ENCODE measurements at places on chromosomes 1 and 21.

GRCh38 chr1:150683914-150684313 lies 13.0 kb downstream of the GOLPH3L start:
- no peak for DNase-seq

GRCh38 chr1:243672539-243673074 lies 177.4 kb downstream of the AKT3 start:
- DNase-seq = no peak

- DNase-seq = no peak
Observed at GRCh38 chr1:91529856-91530255, 29.2 kb downstream of the CDC7 start.

DNA sequence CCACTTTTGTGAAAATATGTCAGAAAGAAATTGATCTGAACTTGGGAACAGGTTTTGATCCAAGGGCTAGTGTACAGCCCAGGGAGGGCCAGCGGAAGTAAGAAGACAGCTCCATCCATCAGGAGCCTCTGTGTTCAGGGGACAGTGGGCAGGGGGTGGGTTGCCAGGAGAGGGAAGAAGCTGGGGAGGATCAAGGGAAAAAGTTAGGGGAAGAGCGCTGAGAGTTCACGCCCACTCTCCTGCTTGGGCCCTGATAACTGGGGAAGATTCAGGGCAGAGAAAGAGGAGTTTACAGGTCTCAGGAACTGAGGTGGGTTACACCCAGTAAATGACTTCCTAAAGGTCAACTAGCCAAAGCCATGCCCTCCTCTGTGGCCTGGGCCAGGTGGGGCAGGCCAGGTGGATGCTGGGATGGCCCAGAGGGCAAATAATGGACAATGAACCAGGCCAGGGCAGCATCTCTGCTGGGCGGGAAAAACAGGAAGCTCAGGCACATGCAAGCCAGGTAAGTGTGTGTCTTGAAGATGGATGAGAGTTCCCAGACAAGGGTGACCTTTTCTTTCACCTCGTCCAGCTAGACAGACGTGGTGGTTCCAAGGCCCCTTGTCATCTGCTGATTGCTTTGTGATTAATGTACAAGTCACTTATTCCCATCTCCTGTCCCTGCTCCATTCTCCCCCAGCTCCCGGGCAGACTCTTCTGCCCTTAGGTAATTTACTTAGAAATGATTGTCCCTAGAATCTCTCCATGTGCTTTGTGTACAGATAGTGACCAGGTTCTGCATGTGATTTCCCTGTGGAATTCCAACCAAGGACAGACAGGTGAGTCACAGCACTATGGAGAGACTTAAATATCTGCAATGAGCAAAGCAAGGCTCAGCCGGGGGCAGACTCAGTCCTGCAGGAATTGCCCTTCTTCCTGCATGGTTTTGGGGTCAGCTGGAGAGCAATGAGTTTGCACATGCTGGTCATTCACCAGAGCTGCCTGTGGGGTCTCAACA lies 57.0 kb downstream of the MDM4 start:
- no peak for DNase-seq

- no peak for DNase-seq
Observed at GRCh38 chr1:201958348-201958747, 3.0 kb downstream of the TIMM17A start.

DNA sequence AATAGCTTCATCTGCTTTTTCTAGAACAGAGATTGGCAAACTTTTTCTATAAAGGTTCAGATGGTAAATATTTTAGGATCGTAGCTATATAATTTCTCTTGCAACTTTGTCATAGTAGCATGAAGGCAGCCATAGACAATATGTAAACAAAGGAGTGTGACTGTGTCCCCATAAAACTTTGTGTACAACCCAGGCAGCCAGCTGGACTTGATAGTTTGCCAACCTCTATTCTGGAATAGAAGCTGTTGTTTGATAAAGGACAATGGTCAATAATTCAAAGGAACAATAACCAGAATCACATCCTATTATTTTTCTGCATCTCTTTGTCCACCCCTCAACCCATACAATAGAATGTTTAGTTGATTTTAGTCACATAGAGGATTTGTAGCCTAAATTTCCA lies 286.7 kb downstream of the LMX1A start:
- DNase-seq = no peak

DNA sequence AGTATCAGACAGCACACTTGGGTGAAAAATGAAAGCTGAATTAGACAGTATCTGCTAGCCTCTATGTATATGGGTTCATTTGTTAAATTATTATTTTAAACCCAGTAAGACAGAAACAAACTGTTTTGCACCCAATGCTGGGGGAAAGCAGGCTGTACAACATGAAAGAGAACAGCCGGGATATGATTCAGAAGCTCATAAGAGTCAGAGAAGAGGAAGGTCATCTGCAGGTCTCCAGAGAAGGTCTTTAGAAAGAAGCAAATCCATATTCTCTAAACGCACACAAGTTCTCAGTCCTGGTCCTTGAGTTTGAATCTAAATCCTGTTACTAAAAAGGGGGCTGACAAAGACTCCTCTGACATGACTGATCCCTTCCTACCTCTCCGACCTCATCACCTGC lies 155.1 kb downstream of the SIPA1L2 start:
- no peak for DNase-seq

GRCh38 chr1:9182784-9183257 lies 51.8 kb upstream of the H6PD start:
- DNase-seq = no peak

- no peak for DNase-seq
Observed at GRCh38 chr21:38383411-38384237, 114.7 kb downstream of the ERG start.

GRCh38 chr1:234292011-234292410 lies 81.2 kb upstream of the COA6 start:
- no peak for DNase-seq

DNA sequence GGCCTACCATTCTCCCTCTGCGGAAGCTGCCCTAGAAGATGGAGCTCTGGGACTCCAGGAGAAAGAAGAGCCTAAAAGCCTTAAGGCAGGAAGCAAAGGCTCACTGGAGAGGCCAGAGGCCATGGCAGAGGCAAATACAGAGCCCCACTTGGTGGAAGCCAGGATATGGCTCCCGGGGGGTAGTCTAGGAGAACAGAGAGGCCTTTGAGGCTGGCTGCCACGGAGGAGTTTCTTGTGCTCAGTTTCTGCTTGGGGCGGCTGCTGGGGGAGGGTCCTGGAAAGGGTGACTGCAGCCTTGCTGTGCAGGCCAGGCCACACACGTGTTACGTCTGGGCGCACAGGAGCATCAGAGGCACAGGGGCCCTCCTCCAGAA lies 5.4 kb downstream of the CC2D1B start:
- no peak for DNase-seq

- DNase-seq = no peak
Observed at GRCh38 chr1:4064150-4064889, 164.2 kb upstream of the C1orf174 start.

DNA sequence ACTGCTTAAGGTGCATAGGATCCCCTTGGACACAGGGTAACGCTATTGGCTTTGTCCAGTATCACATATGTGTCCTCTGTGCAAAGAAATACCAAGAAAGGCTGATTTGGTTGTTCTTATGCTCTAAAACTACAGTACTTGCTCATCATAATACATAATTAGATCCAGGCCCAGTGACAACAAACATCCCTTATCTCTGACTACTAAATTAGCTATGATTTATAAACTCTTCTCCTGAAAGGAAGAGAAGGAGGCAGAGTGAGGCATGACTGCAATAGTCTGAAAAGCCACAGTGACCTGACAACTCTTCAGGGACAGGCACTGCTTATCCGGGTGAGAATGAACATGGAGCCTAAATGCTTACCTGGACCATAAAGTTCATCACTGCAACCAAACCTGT lies 30.7 kb downstream of the MGST3 start:
- DNase-seq = no peak

DNA sequence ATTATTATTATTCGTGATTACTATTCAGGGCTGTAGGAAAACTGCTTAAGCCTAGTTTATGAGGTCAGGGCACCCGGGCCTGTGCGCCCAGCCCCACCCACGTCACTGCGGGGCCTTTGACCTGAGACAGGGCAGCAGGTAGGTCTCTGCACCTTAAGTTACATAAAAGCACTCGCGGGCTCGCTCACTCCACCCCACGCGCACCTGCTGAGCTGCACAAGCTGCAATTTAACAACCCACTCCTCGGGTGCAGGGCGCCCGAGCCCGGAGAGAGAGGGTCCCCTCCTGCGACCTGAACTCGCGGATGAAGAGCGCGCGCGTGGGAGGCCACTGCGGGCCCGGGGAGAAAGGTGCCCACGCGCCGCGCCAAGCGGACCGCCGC lies 477 bp downstream of the ICMT start:
- DNase-seq = peak; percentile 33

DNA sequence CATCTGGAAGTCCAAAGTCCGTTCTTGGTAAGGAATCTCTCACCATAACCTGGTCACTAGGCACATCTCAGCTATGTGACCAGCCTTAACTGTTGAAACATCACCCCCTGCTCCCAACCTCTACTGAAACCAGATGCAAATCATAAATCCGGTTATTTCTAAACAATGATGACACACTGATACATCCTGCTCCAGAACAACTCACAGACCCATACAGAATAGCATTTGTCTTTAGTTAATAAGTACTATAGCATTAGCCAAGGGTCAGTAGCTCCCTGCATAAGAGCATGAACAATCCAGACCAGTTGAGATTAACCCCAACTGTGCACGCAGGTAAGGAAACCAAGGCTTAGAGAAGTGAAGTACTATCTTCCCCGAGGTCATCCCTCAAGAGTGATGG lies 38.0 kb upstream of the KCTD3 start:
- DNase-seq = no peak

- no peak for DNase-seq
Observed at GRCh38 chr1:41712695-41713094, 206.0 kb downstream of the HIVEP3 start.

DNA sequence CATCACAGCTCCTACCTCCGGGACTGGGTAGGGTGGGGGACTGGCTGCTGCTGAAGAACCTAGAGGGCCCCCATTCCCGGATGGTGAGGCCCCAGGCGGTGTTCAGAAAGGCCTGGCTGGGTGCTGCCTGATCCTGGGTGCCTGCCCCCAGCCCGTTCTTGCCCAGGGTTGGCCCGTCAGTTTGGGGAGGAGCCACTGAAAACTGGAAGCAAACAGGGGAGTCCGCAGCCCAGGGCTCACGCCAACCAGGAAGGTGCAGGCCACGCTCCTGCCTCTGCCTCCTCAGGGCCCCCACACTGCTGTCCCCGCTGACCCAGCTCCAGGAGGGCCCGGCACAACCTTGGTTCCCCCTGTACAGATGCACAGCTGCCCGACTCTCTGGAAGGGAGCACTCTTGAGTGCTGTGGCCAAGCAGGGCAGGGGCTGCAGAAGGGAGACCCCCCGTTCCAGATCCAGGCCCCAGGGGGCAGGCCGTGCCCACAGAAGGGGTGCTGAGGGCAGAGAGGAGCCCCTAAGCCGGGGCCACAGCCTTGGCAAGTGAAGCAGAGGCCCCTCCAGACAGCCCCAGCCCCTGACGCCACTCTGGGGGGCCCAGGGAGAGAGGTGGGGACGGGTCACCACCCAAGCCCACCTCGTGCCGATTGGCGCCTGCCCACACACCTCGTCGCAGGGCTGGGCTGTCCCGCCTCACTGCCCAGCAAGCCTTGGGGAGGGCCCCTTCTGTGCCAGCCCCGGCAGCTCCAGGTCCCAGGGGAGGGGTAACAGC lies 5.5 kb downstream of the C1QTNF12 start:
- DNase-seq = no peak

DNA sequence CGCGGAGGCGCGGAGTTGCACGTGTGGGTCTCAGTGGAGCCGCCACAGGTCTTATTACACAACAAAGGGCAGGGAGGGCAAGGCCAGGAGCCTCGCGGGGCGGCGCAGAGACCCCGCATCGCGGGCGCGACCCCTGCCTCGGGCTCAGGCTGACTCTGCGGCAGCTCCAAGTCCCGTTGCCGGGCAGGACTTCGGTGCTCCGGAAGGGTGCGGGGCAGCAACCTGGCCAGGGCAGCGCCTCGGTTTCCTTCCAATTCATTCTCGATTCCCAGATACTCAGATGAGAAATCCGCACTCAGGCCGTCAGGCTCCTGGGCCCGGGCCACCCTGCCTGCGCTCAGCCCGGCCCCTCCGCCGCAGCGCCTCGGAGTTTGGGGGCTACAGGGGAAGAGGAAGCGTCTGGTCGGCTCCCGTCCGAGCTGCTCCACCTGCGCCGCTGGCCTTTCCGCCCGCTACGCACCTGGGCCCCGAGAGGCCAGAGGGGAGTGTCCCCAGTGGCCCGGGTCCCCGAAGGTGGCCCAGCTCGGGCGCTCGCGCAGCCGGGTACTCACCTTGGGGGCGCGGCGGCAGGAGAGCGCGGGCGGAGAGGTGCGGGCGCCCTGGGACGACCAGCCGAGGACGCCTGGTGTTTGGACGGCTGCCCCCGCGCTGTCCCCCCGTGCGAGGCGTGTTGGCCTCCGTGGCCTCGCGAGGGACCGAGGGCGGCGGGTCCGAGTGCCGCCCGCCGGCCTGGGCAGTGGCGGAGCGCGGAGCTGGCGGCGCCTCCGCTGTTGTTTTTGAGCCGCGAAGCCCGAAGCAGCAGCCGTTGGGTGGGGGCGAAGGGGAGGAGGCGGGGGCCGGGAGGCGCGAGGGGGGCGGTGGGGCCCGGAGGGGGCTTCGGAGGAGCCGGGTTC lies 1.1 kb upstream of the PRDM16 start:
- no peak for DNase-seq

DNA sequence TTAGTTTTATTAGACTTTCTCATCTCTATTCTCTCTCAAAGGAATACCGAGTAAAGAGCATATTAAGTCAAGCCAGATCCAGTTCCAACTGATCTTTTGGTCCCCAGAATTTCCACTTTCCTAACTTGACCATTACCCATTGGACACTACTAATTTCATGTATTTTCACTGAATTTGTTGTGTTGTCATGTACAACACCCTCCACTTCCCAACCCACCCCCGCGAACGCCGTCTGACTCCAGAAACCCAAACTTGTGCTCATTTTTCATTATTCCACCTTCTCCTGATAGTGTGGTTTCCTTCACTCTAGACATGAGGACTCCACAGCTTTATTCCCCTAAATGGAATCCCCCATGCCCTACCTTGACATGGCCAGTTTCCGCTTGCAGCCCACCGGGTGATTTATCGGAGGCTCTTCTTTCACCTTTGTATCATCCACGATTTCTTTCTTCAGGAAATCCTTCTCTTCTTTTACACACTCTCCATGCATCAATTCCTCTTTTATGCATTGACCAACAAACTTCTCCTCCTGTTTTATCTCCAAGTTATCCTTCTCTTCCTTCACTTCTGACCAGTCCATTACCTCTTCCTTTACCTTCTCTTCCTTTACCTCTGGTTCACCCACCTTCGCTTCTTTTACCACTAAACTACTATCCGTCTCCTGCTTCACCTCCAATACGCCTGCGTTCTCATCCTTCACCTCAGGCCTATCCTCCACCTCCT lies 805 bp downstream of the ZNHIT6 start:
- no peak for DNase-seq

DNA sequence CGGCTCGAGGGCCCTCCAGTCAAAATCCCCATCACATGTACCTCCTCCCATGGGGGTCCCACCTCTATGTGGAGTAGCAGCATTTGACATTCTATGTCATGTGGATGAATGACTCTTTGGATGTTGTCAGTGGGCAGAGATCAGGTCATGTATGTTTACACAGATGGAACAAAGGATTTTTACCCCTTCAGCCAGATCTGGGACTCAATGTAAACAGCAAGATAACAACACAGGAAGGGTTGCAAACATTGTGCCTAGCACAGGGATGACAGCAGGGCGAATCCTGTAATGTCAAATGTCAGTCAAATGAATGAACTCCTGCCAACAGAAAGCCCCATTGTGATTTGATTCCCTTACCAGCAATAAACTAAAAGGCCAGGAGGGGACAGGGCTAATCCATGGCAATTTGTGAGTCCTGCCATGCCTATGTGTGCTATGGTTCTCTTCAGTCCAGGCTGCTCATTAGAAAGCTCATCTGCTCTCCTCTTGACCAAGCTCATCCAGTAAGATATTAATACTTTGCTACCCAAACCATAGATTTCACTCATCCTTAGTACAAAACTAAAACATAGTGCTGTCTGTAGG lies 60.3 kb downstream of the PGBD5 start:
- no peak for DNase-seq

All from stimulated activated CD4-positive, alpha-beta T cell treated with anti-CD3 and anti-CD28 coated beads, Interleukin-12 subunit alpha, Interleukin-12 subunit beta, amount 100 ng/mL, for 4 hours (primary cell).